ENCODE measurements at places on chromosomes 11 and 22.

GRCh38 chr22:20319041-20319744 is 667 bp downstream of the DGCR6L start:
- no peak for DNase-seq

- no peak for DNase-seq
These were observed 26.0 kb downstream of the CHEK2 start for GRCh38 chr22:28715611-28716010.

DNA sequence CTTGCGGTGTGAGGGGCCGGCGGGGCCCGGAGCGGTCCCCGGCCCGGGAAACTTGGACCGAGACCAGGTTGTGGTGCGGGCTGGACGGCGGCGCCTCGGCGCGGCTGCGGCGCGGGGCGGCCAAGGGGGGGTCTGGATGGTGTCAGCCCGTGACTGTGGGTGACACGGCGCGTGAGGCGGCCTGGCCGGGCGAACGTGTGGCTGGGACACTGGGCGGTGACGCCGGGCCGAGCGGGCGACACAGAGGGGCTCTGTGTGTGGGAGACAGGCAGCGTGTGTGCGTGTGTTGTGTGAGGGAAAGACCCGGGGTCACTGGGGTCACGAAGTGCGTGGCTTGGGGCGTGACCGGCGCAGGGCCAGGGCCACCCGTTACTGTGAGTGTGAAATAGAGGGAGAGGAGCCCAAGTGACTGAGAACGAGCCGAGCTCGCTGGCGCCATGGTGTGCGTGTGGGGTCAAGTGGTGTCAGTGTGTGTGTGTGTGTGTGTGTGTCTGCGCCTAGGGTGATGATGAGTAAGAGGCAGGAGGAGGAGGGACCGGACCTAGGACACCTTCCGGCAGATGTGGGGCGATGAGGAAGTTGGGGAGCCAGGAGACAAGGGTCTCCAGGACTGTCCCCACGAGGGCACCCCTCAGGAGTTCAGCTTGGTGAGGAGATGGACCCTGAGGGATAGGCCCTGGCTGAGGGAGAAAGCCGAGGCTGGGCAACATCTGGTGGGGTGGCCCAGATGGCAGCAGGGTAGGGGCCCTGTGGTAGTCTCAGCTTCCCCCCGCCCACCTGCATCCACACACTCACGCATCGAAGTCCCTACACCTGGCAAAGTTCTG is 817 bp downstream of the RELT start:
- DNase-seq, result no peak

DNA sequence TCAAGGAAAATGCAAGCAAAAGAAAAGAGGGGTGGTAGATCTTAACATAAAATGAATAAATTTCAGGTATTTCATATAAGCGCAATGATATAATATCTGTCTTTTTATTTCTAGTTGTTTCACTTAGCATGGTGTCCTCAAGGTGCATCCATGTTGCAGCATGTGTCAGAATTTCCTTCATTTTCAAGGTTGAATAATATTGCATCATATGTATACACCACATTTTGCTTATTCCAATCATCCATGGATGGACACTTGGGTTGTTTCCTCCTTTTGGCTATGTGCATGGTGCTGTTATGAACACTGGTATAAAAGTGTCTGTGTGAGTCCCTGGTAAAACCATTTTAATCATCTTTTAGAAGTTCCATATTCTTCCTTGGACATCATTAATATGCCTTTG is 7.0 kb upstream of the KDM4F start:
- no peak for DNase-seq

DNA sequence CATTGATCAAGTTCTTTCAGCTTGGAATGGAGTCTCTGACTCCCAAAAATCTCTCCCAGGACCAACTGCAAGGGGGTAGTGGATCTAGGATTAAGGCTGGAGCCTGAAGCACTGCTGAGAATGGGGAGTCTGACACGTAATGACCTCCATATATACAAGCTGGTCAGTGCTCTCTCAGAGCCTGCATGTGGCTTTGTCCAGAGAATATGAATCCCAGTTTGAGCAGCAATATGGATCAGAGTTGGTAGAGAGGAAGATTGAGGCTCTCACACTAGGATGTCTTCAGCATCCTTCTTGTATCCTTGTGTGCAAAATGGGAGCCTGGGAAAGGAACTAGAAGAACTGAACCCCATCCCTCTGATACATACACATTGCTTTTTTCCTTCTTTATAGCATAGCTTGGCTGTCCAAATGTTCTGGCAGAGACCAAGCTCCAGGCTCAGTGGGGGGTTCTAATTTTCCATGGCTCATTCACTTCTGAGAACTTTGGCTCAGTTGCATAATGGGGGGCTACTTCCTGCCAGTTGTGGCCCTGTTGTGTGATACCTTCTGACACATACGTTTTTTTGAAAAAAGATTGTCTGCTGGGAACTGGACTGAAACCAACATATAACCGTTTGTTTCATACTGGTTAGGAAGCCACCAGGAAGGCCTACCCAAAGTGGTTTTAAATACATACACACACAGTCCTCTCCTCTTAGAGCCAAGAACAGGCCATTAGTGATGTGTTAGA is 138.2 kb downstream of the ETS1 start:
- no peak for DNase-seq

- DNase-seq, result no peak
These were observed 16.1 kb downstream of the MICALL1 start for GRCh38 chr22:37922191-37922590.

GRCh38 chr11:115672412-115672811 is 168.2 kb upstream of the CADM1 start:
- no peak for DNase-seq

GRCh38 chr11:113332023-113332422 is 17.6 kb downstream of the TTC12 start:
- DNase-seq, result no peak

DNA sequence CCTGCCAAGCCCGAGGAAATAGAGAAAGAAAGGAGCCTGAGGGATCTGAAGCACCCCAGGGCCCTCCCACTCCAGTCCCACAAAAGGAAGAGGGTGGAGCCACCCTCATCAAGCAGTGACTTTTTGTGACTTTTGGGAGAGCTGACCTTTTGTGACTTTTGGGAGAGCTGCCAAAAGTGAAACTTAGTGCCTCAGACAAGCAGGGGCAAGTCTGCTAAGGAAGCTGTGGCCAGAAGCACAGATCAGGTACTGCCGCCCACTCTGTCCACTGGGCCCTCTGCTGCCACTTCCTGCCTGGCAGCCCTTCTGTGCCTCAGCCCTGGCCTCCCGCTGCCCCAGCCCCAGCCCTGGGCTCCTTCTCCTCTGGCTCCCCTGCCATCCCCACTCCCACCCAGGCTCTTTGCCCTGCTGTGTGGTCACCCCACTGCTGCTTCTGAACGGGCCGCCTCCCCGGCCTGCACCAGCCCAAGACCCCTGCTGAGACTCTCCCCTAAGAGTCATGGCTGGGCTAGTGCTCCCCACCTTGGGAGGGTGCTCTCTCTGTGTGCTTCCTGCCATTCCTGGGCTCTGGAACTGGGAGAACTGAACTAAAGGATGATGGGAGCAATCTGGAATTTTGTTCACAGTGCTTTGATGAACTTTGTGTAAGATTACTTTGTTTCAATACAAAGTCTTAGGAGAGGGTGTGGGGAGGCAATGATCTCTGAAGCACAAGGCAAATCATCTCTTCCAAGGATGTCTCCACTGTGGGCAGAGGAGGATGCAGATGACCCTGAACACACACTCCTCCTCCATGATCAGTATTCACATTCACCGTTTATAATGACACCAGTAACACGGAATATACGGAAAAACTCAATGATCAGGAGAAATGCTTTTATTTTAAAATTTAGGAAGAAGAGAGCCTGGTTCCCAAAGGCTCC is at the start of gene APOBEC3H:
TSS of gene APOBEC3H (plus strand) at position 147 of the 923 bp plus-strand sequence. CDS start 3,035 bp downstream, outside the sequence.
- no peak for DNase-seq
